Left lung (tissue), 14 donors: ENCODE measurements at places on chromosomes 2 and 18. TPM values are rescaled to one million over a fixed set of nuclear protein-coding genes. Genes with fewer than 3 reads are reported as not detected.

GRCh38 chr2:128617029-128617590, 298.4 kb upstream of the HS6ST1 start:
- no peak for DNase-seq

- no peak for DNase-seq
Observed at GRCh38 chr2:186304064-186304463, 182.0 kb upstream of the ZC3H15 start.

DNA sequence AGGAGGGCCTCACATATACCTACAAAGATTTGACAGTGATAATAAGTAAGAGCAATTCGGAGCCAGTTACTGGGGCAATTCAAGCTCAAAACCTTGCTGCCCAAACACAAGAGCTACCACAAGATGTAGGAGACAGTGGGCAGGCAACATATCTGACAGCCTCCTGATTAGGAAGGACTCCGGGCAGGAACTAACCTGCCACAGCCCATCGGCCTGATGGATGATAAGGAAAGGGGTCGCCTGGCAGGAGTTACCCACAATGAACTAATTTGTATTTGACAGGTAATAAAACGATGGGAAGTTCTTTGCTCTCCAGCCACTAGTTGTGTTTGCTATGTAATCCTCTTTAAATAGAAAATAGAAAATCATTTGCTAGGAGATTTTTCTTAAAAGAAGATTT, 100.2 kb downstream of the ARHGAP15 start:
- DNase-seq: no peak

Gene MYOM1
- total RNA-seq: 1.5 TPM
